ENCODE measurements at places on chromosomes 1 and 21. TPM values are rescaled to one million over a fixed set of nuclear protein-coding genes. Genes with fewer than 3 reads are reported as not detected.

DNA sequence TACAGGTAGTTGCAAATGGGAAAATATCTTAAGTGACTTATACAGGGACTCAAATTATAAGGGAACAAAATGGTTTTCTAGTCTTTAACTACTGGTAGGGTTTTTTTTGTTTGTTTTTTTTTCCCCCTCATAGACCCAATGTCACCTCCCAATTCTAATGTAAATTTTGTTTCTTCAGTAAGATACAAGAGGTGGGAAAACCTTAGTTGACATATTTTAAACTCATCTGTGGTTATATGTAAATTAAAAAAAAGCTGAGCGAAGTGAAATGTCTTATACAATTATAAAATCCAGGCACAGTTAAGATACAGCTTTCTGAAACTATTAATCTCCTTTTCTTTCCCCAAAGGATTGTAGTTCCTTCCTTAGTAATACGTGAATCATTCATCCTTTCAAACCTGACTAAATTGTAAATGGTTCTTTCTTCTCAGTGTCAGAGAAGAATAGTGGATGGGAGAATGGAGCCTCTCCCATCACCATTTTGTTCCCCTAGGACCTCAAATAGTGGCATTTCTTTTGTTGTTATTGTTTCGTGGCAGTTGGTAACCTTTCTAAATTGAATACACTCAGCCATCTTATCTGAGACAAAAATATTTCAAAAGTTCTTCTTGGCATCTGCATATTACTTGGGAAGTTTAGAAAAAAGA is 11.2 kb downstream of the TSEN15 start:
- peaks cover 26% of the 10 kb centered on the region for H3K4me1 ChIP-seq
- no peak for DNase-seq
- H3K27me3 ChIP-seq, result no peaks in the 10 kb centered on the region
- H3K27ac ChIP-seq, result no peak overlapping the region
- H3K36me3 ChIP-seq, result no peaks in the 10 kb centered on the region
- H3K4me3 ChIP-seq, result no peak overlapping the region

DNA sequence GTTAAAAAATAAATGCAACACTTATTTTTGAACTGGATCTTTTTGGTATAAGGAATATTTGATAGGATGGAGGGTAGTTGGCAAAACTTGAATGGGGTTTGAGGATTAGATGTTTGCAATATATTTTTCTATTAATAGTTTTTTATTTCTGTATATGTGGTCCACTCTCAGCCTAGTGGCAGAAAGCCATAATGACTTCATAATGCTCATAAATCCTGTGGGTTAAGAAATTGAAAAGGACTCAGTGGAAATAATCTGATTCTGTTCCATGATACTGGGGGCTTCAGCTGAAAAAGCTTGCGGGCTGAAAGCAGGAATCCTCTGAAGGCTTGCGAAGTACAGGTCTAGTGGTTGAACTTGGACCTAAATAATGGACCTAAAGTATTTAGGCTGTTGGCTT is 1028.6 kb upstream of the PRMT6 start:
- H3K27me3 ChIP-seq, result no peaks in the 10 kb centered on the region
- H3K36me3 ChIP-seq, result no peaks in the 10 kb centered on the region
- no peaks in the 10 kb centered on the region for H3K4me1 ChIP-seq
- H3K4me3 ChIP-seq, result no peak overlapping the region
- DNase-seq, result no peak

The PTGS2 gene
- total RNA-seq, result 5.8 TPM

The SLC30A2 gene
- not detected for total RNA-seq

The COL16A1 gene
- 62.7 TPM for total RNA-seq

DNA sequence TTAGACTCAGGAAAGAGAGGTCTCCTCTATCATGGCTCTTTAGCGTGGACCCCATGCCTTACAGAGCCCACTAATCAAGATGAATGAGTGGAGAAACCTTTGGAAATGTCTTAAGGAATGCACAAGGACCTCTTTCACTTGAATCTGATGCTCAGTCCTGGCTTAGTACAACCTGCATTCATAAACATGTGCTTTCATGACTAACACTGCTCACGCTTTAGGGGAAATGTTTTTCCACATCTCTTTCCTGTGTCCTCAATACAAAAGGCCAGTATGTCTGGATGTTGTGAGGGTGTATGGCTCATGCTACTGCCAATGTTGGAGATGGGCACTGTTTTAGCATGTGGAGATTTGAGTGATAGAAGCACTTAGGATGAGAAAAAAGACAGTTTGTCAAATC is 14.2 kb upstream of the GNG12 start:
- no peak for DNase-seq
- no peak overlapping the region for H3K27ac ChIP-seq
- no peak overlapping the region for H3K4me3 ChIP-seq
- H3K4me1 ChIP-seq, result peaks cover 7% of the 10 kb centered on the region
- no peaks in the 10 kb centered on the region for H3K27me3 ChIP-seq
- H3K36me3 ChIP-seq, result no peaks in the 10 kb centered on the region

The GIPC2 gene
- total RNA-seq, result 8.7 TPM

GRCh38 chr1:119564548-119564947 is 57.5 kb downstream of the HSD3B1 start:
- H3K4me3 ChIP-seq, result no peak overlapping the region
- H3K4me1 ChIP-seq, result no peaks in the 10 kb centered on the region
- no peak for DNase-seq
- no peaks in the 10 kb centered on the region for H3K36me3 ChIP-seq
- no peaks in the 10 kb centered on the region for H3K27me3 ChIP-seq

- H3K27me3 ChIP-seq, result no peaks in the 10 kb centered on the region
- no peak overlapping the region for H3K27ac ChIP-seq
These were observed 28.6 kb downstream of the ZNF644 start for GRCh38 chr1:90993245-90993644.

- peaks cover under 1% of the 10 kb centered on the region for H3K4me1 ChIP-seq
- DNase-seq, result no peak
- H3K27me3 ChIP-seq, result no peaks in the 10 kb centered on the region
- H3K4me3 ChIP-seq, result no peak overlapping the region
- H3K36me3 ChIP-seq, result no peaks in the 10 kb centered on the region
- H3K27ac ChIP-seq, result no peak overlapping the region
These were observed 5.8 kb upstream of the PSMB4 start for GRCh38 chr1:151393583-151393982.

DNA sequence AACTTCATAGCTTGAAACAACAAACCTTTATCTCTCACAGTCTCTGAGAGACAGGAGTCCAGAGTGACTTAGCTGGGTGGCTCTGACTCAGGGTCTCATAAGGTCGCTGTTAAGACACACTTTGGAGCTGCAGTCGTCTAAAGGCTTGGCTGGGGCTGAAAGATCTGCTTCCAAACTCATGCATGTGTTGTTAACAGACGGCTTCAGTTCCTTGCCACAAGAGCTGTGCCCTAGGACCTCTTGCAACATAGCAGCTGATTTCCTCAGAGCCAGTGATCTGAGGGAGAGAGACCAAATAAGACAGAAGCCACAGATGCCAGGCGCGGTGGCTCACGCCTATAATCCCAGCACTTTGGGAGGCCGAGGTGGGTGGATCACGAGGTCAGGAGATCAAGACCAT is 176.8 kb downstream of the DISC1 start:
- no peak overlapping the region for H3K27ac ChIP-seq
- H3K4me3 ChIP-seq, result no peak overlapping the region
- no peaks in the 10 kb centered on the region for H3K4me1 ChIP-seq

DNA sequence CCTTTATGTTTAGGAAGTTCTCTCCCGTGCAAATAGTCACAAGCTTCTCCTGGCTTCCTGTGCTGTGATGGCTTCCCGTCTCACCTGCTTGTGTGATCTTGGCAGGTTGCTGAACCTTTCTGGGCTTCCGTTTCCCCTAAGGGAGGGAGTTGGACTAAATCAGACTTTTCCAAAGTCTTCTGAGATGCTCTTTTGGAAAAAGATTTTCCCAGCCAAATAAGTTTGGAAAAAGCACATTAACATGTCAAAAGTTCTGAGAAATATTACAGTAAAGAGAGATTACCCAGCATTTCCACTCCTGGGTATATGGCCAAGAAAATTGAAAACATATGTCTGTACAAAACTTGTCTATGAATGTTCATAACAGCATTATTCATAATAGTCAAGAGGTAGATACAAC is 36.0 kb upstream of the TENT5C start:
- no peaks in the 10 kb centered on the region for H3K4me1 ChIP-seq
- no peaks in the 10 kb centered on the region for H3K27me3 ChIP-seq
- H3K36me3 ChIP-seq, result no peaks in the 10 kb centered on the region
- DNase-seq, result no peak

DNA sequence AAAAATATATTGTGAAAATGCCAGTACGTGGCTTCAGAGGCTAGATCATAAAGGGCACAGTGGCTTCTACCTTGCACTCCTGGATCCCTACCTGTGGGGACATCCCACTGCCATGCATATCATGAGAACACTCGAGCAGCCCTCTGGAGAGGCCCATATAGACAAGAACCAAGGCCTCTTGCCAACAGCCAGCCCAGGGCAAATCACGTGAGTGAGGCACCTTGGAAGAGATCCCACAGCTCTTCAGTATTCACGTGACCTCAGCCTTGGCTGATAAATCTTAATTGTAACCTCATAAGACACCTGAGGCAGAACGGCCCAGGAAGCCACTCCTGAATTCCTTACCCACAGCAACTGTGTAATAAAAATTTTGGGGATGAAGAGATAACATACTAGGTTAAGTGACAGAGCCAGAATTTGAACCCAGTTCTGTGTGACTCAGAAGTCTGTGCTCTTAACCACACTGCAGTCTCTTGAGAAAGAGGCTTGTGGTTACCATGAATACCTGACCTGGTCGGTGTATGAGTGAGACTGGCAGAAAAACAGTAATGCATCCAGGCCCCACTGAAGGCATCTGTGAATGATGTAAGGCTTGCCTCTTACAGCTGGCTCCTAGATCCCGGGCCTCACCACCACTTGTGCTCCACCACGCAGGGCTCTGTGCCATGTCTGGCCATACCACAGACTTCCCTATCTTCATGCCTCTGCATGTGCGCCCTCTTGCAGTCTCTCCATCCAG is 6.9 kb upstream of the A3GALT2 start:
- peak overlapping the region; percentile 29 for H3K27ac ChIP-seq
- H3K4me3 ChIP-seq, result no peak overlapping the region
- H3K4me1 ChIP-seq, result peaks cover 54% of the 10 kb centered on the region
- DNase-seq, result no peak

DNA sequence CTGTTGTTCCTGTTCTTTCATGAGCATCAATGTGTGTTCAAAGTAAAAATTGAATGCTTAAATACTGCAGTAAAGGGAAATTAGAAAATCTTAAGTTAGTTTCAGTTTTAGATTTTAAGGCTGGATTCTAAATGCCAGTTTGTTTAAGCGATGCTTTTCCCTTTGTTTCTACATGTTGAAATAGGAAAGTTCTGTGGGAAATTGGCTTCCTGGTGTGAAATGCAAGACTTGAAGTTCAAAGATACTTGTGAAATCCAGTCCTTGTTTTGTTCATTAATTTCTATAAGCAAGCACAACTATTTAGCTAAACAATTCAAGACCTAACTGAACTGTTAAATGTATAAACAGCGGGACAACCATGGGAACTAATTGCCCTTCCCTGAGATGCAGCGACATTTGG is 149.1 kb downstream of the LYPLAL1 start:
- no peaks in the 10 kb centered on the region for H3K36me3 ChIP-seq
- no peak for DNase-seq
- H3K27ac ChIP-seq, result no peak overlapping the region
- no peak overlapping the region for H3K4me3 ChIP-seq

The FNBP1L gene
- 9.6 TPM for total RNA-seq

DNA sequence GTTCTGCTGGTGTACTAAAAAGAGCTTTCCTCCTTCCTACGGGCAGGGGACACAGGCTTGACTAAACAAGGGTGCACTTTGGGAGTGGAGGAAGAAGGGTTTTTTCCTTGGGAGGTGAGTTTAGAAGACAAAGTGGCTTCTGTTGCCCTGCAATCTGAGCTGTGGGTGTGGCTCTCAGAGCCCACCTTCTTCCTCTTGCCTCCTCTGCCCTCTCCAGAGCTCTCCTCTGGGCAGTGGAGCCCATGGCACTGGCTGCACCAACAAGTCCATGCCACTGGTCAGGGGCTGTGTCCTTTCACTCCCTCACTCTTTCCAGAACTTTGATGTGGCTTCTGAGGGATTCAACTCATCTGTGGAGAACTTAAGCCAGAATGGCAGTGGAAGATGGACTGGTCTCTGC is 25.6 kb upstream of the PSMB2 start:
- H3K27ac ChIP-seq, result no peak overlapping the region
- no peaks in the 10 kb centered on the region for H3K4me1 ChIP-seq
- H3K36me3 ChIP-seq, result no peaks in the 10 kb centered on the region
- no peaks in the 10 kb centered on the region for H3K27me3 ChIP-seq

- no peak for DNase-seq
- peaks cover 35% of the 10 kb centered on the region for H3K4me1 ChIP-seq
- no peak overlapping the region for H3K4me3 ChIP-seq
- no peaks in the 10 kb centered on the region for H3K36me3 ChIP-seq
- H3K27ac ChIP-seq, result peak overlapping the region; percentile 74
These were observed 405.8 kb downstream of the DUSP10 start for GRCh38 chr1:221336126-221336525.

GRCh38 chr1:37575692-37576091 is 19.0 kb downstream of the DNALI1 start:
- no peaks in the 10 kb centered on the region for H3K4me1 ChIP-seq
- no peak for DNase-seq
- H3K27me3 ChIP-seq, result no peaks in the 10 kb centered on the region

GRCh38 chr1:3702990-3703728 is 49.1 kb upstream of the CCDC27 start:
- H3K4me3 ChIP-seq, result no peak overlapping the region
- no peak for DNase-seq
- no peak overlapping the region for H3K27ac ChIP-seq
- no peaks in the 10 kb centered on the region for H3K4me1 ChIP-seq
- H3K27me3 ChIP-seq, result peaks cover 91% of the 10 kb centered on the region
- no peaks in the 10 kb centered on the region for H3K36me3 ChIP-seq

The CGN gene
- total RNA-seq, result 1.4 TPM

DNA sequence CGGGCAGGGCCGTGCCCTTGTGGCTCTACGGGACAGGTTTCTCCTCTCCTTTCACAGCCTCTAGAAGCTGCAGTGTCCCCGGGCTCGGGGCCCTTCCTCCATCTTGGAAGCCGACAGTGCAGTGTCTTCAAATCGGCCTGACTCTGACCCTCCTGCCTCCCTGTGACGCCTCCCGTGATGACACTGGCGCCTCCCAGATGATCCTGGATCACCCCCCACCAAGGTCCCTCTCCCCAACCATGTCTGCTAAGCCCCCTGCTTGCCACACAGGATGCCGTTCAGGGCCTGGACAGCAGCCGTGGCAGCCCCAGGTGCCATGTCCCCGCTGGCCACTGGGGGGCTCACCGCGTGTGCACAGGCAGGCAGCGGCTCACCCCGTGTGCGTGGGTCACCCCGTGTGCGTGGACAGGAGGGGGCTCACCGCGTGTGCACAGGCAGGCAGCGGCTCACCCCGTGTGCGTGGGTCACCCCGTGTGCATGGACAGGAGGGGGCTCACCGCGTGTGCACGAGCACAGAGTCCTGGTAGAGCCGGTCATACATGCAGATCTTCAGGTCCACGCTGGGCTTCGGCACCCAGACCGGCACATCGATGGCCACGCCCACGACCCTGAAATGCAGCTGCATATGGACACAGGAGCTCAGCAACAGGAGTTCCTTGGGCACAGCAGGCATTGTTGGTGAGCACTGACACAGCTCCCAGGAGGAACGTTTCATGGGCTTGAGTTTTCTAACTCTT is 24.9 kb upstream of the TMEM52 start:
- DNase-seq, result no peak
- H3K4me1 ChIP-seq, result peaks cover 3% of the 10 kb centered on the region
- no peaks in the 10 kb centered on the region for H3K27me3 ChIP-seq
- H3K27ac ChIP-seq, result no peak overlapping the region
- no peaks in the 10 kb centered on the region for H3K36me3 ChIP-seq

GRCh38 chr21:44379991-44380865 is 26.8 kb downstream of the TRPM2 start:
- no peak overlapping the region for H3K4me3 ChIP-seq
- DNase-seq, result no peak
- H3K27me3 ChIP-seq, result no peaks in the 10 kb centered on the region
- H3K36me3 ChIP-seq, result no peaks in the 10 kb centered on the region
- no peak overlapping the region for H3K27ac ChIP-seq
